ENCODE measurements at places on chromosomes 5 and 9.
A peak's percentile ranks its signal among the peaks of the same experiment; 100 is the strongest.

DNA sequence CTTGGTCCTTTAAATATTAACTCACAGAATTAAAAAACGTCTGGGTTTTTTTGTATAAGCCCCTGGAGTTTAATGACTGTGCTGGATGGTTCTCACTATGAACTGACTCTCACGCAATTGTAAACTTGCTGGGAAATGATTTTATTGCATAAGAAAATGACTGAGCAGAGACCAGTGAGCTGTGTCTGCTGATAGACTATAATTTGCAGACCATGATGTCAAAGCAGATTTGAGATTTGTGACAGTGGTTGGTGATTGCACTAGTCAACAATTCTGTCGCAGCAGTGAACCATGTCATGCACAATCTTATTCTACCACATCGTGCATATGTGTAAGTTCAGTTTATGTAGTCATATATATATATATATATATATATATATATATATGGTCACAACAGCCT, 85.7 kb upstream of the C9orf72 start:
- no peak for DNase-seq

GRCh38 chr5:61678966-61679365, 346.9 kb downstream of the ZSWIM6 start:
- DNase-seq, result no peak

DNA sequence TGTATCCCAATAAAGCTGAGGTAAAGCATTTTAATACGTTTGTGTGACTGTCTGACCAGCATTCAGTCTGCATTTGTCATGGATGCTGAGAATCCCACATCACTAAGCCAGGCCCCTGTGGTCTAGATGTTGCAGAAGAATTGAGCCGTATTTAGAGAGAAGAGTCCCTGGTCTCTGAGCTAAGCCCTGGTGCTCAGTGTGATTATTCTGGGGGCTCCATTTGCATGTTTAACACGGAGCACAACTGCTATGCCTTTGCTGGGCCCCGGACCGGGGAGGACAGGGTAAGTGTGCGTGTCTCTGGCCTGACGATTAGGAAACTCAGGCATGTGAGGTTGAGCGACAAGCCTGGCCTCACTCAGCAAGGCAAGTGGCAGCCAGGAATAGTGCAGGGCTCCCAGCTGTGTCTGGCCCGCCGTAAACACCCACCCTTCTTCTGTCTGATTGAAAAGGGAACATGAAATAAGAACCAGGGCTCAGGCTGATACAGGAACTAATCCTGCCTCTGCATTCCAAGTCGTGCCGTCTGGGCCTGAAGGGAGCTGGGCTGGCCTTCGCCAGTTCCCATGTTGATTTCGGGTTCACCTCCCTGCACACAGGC, 22.3 kb downstream of the FAM78A start:
- no peak for DNase-seq

DNA sequence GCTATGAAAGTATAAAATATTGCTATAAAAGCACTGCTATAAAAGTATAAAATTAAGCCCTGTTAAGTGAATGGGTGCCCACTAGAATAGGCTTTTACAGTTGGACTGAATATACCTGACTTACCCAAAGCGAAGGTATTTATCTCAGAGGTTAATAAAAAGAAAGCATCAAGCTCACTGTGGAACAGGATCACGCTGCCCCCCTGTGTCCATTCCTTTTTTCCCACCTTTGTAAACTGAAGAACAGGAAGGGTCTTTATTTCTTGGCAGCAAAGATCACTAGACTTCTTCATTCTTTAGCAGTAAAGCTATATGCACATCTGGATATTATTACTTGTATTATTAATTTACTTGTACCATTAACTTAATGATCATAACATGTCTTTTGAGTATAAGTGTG, 22.1 kb upstream of the PLPP6 start:
- DNase-seq, result no peak

- no peak for DNase-seq
Measured at GRCh38 chr9:85268131-85268530, 473.6 kb downstream of the AGTPBP1 start.

- no peak for DNase-seq
Measured at GRCh38 chr9:116809656-116810055, 122.6 kb downstream of the TRIM32 start.

DNA sequence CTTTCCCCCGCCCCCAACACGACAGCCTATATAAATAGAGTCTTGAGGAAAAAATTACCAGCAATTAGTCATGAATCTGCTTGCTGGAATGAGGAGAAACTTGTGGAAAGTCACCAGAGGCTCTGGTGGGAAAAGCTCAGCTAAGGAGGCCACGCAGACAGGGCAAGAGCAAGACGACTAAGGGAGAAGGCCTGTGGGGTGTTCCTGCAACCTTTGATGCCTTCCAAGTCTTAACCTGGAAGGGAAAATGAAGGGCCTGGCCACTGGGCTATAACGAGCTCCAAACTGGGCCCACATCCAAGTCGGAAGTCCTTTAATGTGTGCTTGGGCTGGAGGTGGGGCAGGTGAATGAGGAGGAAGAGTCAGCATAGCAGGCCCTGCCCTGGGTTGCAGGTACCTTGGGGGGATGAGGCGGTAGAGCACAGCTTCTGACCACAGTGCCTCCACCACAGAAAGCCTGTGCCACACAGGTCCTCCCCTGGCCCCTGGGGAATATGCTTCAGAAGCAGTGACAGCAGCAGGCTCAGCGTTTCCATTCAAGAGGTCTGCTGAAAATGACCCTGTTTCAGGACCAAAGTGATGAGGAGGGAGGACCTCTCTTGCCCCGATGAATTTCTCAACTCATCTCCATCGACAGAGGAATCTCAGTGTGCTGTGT, 92.8 kb upstream of the LRRTM2 start:
- peak; percentile 23 for DNase-seq

DNA sequence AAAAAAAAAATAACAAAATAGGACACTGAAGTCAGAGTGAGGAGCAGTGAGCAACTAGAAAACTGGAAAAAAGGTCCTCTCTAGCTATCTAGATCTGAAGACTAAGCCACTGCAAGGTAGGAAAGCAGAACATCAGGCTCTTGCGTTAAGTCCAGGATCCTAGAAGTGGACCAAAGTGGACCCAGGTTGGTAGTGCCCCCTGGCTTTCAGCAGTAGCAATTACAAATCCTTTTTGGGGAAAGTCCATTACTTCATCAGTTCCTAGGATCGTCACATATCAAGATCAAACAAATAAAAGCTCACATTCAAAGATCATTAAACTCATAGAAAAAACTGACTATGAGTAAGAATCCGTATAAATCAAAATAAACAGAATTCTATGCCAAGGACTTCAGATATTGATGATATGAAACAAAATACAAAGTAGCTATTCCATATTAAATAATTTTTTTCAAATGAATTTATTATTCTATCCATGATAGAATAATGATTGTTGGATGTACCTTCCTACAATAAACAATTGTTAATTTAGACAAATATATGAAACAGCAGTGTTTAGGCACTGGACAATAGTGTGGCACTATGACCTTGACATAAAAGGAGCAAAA, 6.5 kb upstream of the RICTOR start:
- no peak for DNase-seq

- no peak for DNase-seq
Measured at GRCh38 chr5:168765551-168766425, 186.6 kb upstream of the PANK3 start.

- no peak for DNase-seq
Measured at GRCh38 chr5:219460-219863, 1.3 kb downstream of the SDHA start.

DNA sequence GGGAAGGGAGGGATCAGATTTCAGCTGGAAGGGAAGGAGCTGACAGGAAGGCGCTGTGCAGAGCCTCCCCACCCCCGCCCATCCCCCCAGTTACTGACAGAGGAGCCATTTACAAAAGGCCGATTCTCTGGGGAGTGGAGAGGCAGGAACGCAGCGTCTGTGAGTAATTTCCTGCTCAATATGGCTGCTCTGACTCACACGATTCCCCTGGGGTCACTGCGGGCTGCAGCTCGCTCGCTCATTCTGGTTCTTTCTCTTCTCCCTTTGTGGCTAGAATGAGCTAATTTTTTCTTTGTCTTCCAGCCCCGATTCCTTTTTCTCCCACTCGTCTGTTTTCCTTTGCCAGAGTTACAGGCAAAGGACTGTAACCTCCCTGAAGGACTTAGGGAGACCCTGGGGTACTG, 28.8 kb downstream of the PTPA start:
- peak; percentile 88 for DNase-seq

DNA sequence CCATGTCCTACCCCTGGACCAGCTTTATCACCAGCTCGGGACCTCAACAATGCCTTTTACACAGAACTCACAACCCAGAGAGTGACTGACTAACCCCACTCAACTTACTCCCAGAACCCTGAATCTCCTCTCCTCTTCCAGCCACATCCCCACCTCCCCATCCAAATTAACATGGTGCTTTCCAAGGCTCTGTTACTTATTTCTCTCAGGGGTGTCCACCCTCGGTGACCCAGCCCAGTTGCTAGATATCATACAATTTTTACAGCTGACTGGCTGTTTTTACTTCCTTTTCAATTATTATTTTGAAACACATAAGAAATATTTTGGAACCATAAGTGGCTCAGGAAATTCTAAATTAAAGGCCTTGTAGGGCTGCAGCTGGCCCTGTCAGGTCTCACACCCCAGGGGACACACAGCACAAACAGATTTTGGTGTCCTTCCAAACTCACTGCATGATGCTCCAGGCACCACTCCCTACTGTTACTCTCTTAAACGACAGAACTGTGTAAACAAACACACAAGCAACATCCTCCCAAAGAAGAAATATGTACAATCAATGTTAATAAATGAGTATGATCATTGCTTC, 180.6 kb downstream of the ADAMTS12 start:
- DNase-seq, result no peak

GRCh38 chr5:62705022-62705421, 126.4 kb downstream of the LRRC70 start:
- no peak for DNase-seq

DNA sequence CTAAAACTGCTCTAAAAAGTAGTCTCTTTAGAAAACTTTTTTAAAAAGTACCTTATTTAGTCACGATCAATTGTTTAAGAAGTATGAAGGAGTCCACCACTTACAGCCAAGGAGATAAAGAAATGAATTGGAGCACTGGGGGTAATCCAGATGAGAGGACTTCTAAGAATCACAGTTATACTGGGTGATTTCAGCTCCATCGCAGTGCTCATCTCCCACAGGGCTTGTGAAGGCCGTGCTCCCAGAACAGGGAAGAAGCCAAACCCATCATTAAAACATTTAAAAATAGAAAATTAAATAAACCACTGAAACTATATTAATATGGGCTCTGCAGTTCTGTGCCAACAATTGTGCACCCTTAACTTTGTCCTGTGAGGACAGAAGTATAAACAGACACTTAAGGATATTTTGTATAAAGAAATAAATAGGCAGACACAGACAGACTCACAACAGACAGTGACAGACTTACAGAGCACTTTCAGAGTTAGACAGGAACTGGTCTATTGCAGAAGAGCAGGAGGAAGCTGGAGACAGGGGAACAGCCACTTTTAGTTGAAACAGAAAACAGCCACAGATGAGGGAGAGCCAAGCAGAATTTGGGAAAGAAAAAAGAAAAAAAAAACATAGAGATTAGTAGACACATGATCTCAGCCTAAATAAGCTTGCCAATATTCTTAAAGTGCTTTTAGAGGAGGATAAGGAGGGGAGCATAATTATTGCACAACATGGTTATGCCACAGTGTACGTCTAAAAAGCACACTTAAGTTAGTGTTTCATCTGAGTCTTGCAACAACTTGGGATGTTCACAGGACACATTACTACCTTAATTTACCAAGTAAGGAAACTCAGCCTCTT, 81.8 kb downstream of the FBXO38 start:
- no peak for DNase-seq

DNA sequence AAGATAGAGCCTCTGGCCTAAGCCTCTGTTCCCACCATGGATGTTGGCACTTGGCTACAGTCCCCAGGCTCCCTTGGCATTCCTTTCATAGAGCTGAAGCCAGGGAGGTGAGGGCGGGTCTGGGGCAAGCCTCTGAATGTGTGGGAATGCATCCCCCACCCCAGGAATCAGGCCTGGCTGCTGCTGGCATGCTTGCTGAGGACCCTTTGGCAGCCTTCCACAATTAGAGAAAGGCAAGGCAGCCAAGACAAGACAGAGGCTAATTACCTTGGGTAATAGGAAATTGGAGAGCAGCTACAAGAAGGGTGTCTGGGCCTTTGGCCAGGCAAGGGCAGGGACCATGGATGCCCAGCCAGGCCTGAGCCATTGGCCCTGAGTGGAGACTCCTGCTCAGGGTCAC, 204.4 kb upstream of the TRIM32 start:
- DNase-seq, result no peak

DNA sequence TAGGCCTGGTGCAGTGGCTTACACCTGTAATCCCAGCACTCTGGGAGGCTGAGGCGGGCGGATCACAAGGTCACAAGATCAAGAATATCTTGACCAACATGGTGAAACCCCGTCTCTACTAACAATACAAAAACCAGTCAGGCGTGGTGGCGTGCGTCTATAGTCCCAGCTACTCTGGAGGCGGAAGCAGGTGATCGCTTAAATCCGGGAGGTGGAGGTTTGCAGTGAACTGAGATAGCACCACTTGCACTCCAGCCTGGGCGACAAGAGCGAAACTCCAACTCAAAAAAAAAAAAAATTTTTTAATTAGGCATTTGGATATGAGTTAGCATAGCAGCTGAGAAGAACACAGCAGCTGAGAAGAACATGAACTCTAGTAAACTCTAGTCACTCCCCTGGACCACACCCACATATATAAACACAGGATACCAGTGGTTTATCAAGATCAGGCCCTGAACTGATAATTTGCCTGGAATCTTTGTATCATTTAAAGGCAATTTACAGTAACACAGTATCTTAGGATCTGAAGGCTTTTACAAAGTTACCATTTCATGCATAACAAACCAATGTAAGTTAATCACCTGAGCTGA, 4.6 kb upstream of the UGCG start:
- no peak for DNase-seq

GRCh38 chr9:76893395-76893932, 12.4 kb downstream of the PRUNE2 start:
- DNase-seq, result peak; percentile 58

DNA sequence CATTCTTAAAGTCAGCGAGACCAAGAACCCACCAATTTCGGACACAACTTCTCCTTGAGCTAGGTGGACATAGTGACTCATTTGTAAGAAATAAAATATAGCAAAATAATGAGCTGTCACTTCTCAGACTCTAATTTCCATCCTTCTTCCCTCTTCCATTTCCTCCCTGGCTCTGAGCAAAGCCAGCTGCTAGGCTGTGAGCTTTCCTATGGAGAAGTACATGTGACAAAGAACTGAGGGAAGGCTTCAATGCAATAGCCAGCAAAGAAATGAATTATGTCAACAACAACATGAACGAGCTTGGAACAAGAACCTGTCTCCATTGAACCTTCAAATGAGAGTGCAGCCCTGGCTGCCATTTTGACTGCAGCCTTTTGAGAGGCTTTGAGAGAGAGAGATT, 25.9 kb upstream of the SELENOP start:
- no peak for DNase-seq

DNA sequence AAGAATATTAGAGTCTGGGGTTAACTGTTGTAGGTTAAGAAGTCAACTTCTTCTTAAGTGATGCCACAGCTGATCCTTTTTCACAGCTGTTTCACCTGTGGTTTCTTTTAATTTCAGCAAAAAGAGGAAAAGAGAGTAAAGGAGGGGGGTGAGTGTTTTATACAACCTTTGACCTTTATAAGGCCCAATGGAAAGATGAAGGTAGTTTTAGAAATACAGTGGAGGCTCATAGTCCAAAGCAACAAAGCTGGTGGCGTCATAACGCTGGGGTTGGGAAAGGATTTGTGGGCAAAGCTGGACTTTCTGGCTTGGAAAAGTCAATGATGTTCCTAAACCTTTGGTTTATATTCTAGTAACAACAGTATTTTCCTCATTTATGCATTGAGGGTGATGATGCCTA, 49.5 kb downstream of the RCL1 start:
- DNase-seq, result no peak

- no peak for DNase-seq
Measured at GRCh38 chr5:115333164-115333563, 36.7 kb upstream of the CCDC112 start.
